Activated CD8-positive, alpha-beta memory T cell treated with anti-CD3 and anti-CD28 coated beads, Interleukin-2, amount 10 ng/mL, durations not matched to agents 7 days and 5 days (primary cell): ENCODE measurements at places on chromosomes 3 and 15.
A peak's percentile ranks its signal among the peaks of the same experiment; 100 is the strongest.

GRCh38 chr3:40189118-40189517, 120.4 kb upstream of the EIF1B start:
- DNase-seq, result no peak

- DNase-seq, result no peak
Measured at GRCh38 chr15:71687902-71688508, 122.3 kb upstream of the NR2E3 start.

DNA sequence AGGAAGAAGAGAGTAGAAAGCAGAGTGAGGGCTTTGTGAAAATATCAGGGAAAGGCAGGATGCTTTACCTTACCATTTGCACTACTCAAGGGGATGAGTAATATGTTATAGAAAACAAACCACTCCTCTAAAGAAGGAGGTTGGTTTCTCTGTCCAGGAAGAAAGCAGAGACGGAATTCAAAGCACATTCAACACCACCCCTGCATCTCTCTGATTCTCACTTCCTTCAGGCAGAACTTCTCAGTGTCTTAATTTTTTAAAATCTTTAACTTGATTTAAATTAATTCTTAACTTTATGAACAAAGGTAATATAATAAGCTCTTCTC, 82.4 kb downstream of the NR2F2 start:
- DNase-seq, result no peak

GRCh38 chr3:26104851-26105251, 315.0 kb downstream of the OXSM start:
- no peak for DNase-seq

GRCh38 chr15:73108676-73109075, 56.4 kb downstream of the NEO1 start:
- no peak for DNase-seq

DNA sequence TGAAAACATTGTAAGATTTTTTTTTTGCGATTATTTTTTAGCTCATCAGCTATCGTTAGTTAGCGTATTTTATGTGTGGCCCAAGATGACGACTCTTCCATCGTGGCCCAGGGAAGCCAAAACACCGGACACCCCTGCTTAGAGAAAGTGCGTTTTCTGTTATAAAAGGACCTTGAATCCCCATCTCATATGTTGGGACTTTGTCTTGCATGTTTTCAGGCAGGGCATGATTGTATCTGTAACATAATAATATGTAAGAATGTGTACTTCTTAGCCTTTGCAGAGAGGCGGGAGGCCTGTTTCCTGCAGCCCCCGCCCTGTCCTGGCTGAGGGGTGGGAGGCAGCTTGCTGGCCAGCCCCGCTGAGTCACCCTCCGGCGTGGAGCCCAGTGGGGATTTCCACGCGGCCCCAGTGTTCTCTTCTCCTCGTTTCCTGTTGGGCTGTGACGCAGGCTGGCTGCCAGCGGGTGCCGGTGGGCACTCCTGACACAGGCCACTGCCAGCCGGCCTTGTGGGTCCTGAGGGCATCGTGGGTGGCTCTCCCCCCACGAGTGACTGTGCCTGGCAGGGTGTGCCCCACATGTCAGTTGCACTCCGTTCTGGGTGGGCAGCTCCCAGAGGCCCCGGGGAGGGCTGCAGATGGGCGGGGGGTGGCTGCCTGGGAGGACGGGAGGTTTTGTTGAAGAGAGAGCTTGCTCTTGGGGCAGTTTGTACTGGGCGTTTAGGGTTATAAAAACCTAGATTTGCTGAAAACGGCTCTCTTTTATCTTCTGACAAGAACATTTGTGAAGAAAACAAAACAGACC, 55.6 kb downstream of the SMAD3 start:
- peak; percentile 90 for DNase-seq

DNA sequence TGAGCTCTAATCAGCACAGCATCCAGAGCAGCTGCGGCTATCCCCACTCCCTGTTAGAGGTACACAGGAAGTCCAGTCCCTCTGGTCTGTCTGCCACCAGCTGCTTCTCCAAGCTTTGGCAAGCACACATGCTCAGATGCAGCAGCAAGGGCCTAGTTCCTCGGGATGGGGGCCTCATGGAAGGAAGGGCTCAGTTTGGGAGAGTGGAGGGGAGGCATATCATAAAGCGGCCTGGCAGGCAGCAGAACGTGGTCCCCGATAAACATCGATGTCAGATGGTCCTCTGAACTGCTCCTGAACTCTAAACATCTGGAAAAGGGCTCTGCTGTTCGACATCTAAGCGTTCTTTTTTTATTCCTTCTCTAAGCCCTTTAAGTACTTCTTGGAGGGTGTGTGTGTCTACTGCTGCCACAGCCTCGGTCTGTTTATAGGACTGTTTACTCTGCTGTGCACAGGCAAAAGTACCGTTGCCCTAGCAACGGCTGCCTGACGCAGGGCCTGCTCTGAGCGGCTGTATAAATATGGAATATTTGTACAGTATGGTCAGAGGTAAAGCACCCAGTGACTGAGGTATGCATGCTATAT, 74.6 kb downstream of the PRICKLE2 start:
- no peak for DNase-seq

DNA sequence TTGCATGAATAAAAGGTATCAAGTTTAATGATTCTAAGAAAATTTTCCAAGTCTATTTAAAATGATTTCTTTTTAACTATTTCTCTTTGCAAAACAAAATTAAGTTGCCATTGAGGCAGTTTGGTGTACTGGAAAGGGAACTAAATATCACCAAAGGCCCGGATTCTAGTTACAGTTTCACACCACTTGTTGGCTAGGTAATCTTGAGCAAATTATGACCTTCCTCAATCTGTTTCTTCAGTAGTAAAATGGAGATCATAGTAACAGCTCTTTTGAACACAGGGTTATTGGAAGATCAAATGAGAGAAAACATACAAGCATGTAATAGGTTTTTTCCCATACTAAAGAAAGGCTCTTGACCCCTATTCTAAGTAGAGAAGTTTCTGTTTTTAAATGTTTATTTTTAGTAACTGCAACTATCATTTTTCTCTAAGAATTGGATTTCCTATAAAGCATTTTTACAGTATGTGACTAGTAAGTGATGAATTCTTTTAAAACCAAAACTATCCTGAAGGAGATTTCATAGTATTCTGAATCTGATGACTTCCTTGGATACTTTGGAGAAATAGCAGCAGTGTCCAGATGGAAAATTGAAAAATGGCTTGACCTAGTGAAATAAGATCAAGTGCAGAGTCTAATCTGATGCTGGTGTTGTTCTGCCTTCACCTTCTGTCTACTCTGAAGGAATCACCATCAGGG, 15.7 kb downstream of the SCAANT1 start:
- no peak for DNase-seq

- no peak for DNase-seq
Measured at GRCh38 chr15:71323584-71323983, 208.3 kb downstream of the THSD4 start.

DNA sequence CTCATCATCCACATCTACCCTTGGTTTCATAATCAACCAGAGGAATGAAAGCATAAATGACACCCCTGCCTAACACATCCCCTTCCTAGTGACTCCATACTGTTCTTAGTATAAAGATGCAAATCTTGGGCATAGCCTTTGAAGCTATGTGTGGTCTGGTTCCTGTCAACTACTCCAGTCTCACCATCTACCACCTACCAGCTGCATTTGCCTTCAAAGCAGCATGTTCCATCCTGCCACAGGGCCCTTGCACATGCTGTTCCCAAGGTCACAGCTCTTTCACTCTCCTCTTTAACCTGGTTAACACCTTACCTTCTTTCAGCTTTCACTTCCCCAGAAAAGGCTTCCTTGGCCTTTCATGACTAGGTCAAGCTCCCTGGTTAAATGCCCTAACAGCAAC, 62.3 kb upstream of the ARHGEF3 start:
- DNase-seq, result no peak

DNA sequence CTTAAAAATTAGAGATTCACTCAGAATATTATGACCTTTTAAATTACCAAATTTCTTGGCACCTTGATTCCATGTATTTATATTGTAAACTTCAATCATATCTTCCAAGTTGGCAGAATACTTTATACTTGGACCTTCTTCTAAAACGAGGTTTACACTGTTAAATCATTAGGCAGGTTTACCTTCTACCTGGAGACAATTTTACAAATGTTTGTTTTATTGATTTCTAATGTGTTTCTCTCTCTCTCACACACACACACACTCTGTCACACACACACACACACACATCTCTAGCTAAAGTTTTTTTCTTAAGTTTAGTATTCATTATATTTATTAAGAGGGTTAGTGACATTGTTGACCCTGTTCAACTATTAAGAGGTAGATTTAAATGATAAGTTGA, 1155.6 kb downstream of the NSUN3 start:
- no peak for DNase-seq

DNA sequence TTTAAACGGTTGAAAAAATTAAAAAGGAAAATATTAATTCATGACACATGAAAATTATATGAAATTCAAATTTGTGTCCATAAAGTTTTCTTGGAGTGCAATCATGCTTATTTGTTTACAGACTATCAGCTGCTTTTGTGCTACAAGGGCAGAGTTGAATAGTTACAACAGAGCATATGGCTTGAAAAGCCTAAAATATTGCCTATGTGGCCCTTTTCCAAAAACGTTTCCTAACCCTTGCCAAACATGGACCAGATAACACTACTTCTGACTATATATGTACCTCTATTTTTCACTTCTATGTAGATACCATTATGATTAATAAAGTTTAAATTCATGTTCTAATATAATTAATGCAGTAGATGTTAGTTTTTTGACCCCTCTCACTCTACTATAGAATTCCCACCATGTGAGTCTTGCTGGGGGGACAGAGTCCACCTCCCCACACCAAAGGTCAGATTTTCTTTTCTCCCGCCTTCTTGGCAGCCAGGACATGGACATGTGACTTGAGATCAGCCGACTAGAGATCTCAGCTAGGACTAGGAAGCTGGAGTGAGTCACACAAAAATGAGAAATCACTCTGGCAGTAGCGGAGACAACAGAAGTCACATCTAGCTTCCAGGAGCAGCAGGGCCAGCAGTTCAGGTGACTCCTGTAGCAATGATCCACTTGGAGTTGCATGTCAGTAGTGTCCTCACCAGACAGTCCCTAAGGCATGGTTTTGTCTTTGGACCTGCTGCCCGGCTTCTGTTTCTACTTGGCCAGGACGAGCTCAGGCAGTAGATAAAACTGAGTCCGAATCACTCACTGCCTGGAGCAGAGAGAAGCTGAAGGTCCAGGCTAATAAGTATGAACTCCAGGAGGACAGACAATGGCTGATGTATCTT, 22.4 kb downstream of the CIAO2A start:
- DNase-seq, result no peak

DNA sequence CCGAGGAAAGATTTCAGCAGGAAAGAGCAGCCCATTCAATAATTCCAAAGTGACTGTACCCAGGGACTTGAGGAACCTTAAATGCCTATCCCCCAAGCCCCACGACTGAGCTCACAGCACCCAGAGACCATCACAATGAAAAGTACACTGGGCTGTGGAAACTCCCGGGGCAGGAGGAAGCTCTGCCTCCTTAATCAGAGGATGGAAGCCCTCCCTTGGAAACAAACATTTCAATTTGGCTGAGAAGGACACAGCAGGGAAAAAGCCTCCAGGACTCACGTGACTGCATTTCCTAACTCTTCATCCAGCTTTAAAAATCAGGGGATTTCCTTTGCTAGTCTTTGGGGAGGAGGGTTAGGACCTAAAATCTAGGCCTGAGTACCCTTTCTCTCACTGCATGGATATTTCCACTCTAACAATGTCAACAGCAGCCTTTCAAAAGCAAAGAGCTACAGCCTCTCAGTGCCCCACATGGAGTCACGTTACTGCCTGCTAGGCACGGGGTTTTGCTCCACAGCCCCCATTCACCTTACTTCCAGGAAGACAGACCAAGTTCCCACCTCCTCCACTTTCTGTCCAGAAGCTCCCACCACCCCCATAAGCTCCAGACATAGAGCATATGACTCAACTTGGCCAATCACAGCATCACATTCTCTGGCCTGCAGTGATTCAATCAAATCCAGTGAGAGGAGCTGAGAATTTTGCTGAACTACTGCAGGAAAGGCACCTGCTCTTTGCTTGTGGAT, 68.9 kb upstream of the WNT5A start:
- DNase-seq, result no peak
